ENCODE measurements at places on chromosomes 7 and 10. TPM values are rescaled to one million over a fixed set of nuclear protein-coding genes. Genes with fewer than 3 reads are reported as not detected.

- H3K4me1 ChIP-seq: peaks cover 4% of the 10 kb centered on the region
- H3K36me3 ChIP-seq: no peaks in the 10 kb centered on the region
- DNase-seq: no peak
- no peak overlapping the region for H3K4me3 ChIP-seq
- no peak overlapping the region for H3K27ac ChIP-seq
These were observed 2.2 kb downstream of the CDC123 start for GRCh38 chr10:12198156-12198555.

DNA sequence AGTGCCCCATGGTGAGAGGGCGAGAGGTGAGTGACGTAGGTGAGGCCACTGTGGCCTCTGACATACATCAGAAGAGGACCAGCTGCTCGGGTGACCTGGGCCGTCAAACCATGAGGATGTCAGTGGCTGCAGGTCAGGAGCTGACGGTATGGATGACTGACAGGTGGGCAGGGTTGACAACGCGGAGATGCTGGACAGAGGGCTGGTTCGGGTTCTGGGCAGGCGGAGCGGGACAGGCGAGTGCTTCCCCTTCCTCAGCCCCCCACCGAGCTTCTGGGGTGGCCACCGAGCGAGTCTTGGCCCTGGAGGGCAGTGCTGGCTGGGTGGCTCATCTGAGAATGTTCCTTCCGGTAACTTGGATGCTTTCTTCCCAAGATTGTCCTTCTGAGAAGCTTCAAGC lies 91.8 kb downstream of the ACTR3B start:
- no peak overlapping the region for H3K4me3 ChIP-seq
- H3K36me3 ChIP-seq: no peaks in the 10 kb centered on the region
- H3K27ac ChIP-seq: no peak overlapping the region
- H3K27me3 ChIP-seq: no peaks in the 10 kb centered on the region
- H3K4me1 ChIP-seq: no peaks in the 10 kb centered on the region

DNA sequence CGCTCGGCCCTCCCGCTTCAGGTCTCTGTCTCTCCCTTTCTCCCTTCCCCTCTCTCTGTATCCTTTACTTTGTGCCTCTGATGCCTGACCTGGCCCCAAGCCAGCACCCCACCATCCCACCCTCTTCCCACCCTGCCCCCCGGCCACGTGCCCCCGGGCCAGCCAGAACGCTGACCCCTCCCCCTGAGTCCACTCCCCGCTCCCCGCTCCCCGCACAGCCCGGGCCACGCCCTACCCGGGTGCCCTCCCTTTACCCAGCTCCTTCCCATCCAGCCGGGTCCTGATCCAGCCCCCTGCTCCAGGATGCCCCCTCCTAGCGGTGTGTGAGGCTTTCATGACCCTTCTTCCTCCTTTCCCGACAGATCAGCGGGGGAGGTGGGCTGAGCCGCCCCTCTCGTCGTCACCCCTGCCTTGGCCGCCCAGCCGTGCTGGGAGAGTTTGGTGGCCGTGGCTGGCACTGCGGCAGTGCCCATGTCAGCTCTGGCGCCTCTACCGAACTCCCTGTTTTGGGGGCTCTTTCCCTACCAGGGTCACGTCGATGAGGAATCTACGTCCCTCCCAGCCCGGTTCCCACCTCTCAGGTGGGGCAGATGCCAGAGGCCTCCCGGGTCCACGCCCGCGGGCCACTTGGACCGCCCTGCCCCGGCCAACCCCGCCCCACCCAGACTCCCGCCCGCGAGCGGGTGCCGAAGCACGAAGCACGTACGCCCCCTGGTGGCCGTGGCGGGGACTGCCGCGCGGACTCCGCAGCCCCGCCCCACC lies 127.4 kb downstream of the UBE2H start:
- no peak overlapping the region for H3K27ac ChIP-seq
- peak; percentile 94 for DNase-seq
- H3K36me3 ChIP-seq: no peaks in the 10 kb centered on the region
- peaks cover 4% of the 10 kb centered on the region for H3K4me1 ChIP-seq
- peak overlapping the region; percentile 66 for H3K4me3 ChIP-seq

DNA sequence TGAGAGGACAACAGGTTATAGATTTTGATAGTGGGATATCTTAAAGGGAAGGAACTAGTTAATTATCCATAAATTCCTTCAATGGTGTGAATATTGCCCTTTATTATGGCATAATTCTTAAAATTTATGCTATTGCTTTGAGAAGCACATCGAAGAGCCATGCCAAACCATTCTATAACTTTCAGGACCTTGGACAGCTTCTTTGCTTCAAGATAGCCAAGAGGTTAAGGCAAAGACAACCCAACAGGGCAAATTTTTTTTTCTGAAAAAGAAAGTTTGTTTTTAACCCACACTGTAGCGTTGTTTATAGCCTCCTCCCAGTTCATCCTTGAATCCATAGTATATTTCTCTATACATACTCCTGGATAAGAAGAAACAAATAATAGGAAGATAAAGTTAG lies 103.2 kb downstream of the NRG3 start:
- no peaks in the 10 kb centered on the region for H3K36me3 ChIP-seq
- no peak overlapping the region for H3K27ac ChIP-seq
- DNase-seq: no peak
- no peaks in the 10 kb centered on the region for H3K27me3 ChIP-seq

- H3K4me1 ChIP-seq: peaks cover 13% of the 10 kb centered on the region
- H3K4me3 ChIP-seq: no peak overlapping the region
- H3K27ac ChIP-seq: no peak overlapping the region
- H3K36me3 ChIP-seq: no peaks in the 10 kb centered on the region
- DNase-seq: no peak
- no peaks in the 10 kb centered on the region for H3K27me3 ChIP-seq
These were observed 266.5 kb upstream of the MKLN1 start for GRCh38 chr7:131061158-131061557.

GRCh38 chr7:43110791-43111535 lies 1.5 kb upstream of the HECW1 start:
- H3K27me3 ChIP-seq: no peaks in the 10 kb centered on the region
- no peak overlapping the region for H3K4me3 ChIP-seq
- no peak for DNase-seq

- no peaks in the 10 kb centered on the region for H3K27me3 ChIP-seq
- no peak for DNase-seq
- H3K4me3 ChIP-seq: no peak overlapping the region
These were observed 66.2 kb downstream of the AHR start for GRCh38 chr7:17364671-17365070.

DNA sequence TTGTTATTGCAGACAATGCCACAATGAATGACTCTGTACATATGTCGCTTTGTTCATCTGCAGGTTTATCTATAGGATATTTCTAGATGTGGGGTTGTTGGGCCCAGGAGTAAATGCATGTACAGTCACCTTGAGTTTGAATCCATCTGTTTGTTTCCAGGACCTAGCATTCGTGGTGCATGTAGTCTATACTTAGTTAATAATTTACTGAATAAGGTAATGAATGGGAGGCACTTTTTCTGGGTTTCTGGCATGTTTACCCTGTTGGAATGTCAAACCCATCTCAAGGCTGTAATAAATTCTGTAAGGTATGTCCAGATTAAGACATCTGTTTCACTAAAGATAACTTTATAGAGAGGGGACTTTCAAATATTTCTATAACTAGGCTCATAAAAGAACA lies 23.5 kb downstream of the HECTD2 start:
- H3K27ac ChIP-seq: no peak overlapping the region
- H3K27me3 ChIP-seq: no peaks in the 10 kb centered on the region
- DNase-seq: no peak
- H3K36me3 ChIP-seq: no peaks in the 10 kb centered on the region
- H3K4me1 ChIP-seq: no peaks in the 10 kb centered on the region
- no peak overlapping the region for H3K4me3 ChIP-seq

TCTN3 gene
- total RNA-seq: 34.2 TPM

HDAC9 gene
- total RNA-seq: 3.1 TPM

NYAP1 gene
- 10.1 TPM for total RNA-seq

CREM gene
- 87.0 TPM for total RNA-seq

DOCK1 gene
- total RNA-seq: 31.4 TPM

LIPK gene
- not detected for total RNA-seq

CDK13 gene
- total RNA-seq: 62.7 TPM
